Airway epithelial cell (primary cell): ENCODE measurements at places on chromosomes 1 and 21. TPM values are rescaled to one million over a fixed set of nuclear protein-coding genes. Genes with fewer than 3 reads are reported as not detected.

The NR1I3 gene
- not detected in 2 replicates for total RNA-seq

The PGBD5 gene
- total RNA-seq = 1.3 and 4.2 TPM in 2 replicates

The C2CD4D gene
- 0.14 TPM in 1 of 2 replicates, not detected in the other for total RNA-seq

The CA6 gene
- total RNA-seq = not detected in 2 replicates

The RHD gene
- total RNA-seq = not detected in 2 replicates

The GBP2 gene
- 1.6 and 2.2 TPM in 2 replicates for total RNA-seq
